ENCODE measurements at places on chromosomes 6 and 20. TPM values are rescaled to one million over a fixed set of nuclear protein-coding genes. Genes with fewer than 3 reads are reported as not detected.

The HLA-E gene
- 66.3 TPM for total RNA-seq

The MOXD1 gene
- total RNA-seq, result 115 TPM

The DEFB114 gene
- not detected for total RNA-seq

The CRIP3 gene
- not detected for total RNA-seq

The ID4 gene
- total RNA-seq, result 9.9 TPM

The LY6G6D gene
- total RNA-seq, result not detected

The ABRACL gene
- 38.6 TPM for total RNA-seq

The ATP6V1G2 gene
- 0.98 TPM for total RNA-seq

The DAAM2 gene
- total RNA-seq, result 5.2 TPM

The ZBTB12 gene
- total RNA-seq, result 2.4 TPM

The C6orf132 gene
- total RNA-seq, result 22.6 TPM

The KIAA1755 gene
- 7.5 TPM for total RNA-seq

The CALHM6 gene
- total RNA-seq, result 1.6 TPM

The BPIFB1 gene
- total RNA-seq, result not detected

The DHX16 gene
- 33.4 TPM for total RNA-seq

The SLC2A10 gene
- 18.4 TPM for total RNA-seq

The PSORS1C1 gene
- 1.4 TPM for total RNA-seq

The RIPPLY2 gene
- not detected for total RNA-seq

The CCN2 gene
- 530 TPM for total RNA-seq

The SRMS gene
- total RNA-seq, result not detected

The WFDC12 gene
- not detected for total RNA-seq

The EDN3 gene
- total RNA-seq, result not detected

The MAS1 gene
- not detected for total RNA-seq

The SLPI gene
- 0.49 TPM for total RNA-seq

The ANGPT4 gene
- not detected for total RNA-seq

The EPB41L1 gene
- 42.7 TPM for total RNA-seq

The ISM1 gene
- 0.33 TPM for total RNA-seq

The MICB gene
- total RNA-seq, result 7.5 TPM

The SLC52A3 gene
- not detected for total RNA-seq

The ZKSCAN8 gene
- 4.6 TPM for total RNA-seq

The PDYN gene
- total RNA-seq, result not detected

The CRYBG1 gene
- total RNA-seq, result 3.7 TPM

The MAP7 gene
- total RNA-seq, result 2.8 TPM

The SLC17A3 gene
- 0.89 TPM for total RNA-seq

The NR2E1 gene
- not detected for total RNA-seq

The TMEM244 gene
- total RNA-seq, result not detected

The CLIC5 gene
- 0.49 TPM for total RNA-seq

The NMBR gene
- total RNA-seq, result 0.33 TPM

The RSPH9 gene
- total RNA-seq, result 0.89 TPM

The SYCP2 gene
- total RNA-seq, result 0.13 TPM

The CTSA gene
- total RNA-seq, result 232 TPM

The BMP6 gene
- 0.13 TPM for total RNA-seq

The ELOVL2 gene
- under 0.01 TPM for total RNA-seq

The ERVFRD-1 gene
- total RNA-seq, result not detected

The SLC24A3 gene
- 0.76 TPM for total RNA-seq

The HSPA1B gene
- 83.3 TPM for total RNA-seq
